ENCODE measurements at places on chromosomes 1 and 21.

DNA sequence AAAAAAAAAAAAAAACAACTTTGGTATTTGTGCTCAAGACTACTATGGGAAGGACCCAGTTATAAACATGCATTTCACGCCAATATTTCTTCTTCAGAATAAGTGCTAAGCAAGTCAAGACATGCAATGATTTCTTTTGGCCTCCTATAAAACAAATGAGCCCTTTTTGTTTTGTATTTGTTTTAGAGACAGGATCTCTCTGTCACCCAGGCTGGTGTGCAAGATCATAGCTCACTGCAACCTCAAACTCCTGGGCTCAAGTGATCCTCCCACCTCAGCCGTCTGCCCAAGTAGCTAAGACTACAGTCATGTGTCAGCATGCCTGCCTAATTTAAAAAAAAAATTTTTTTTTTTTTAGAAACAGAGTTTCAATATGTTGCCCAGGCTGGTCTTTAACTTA lies 348.7 kb downstream of the PCP4 start:
- DNase-seq, result no peak

DNA sequence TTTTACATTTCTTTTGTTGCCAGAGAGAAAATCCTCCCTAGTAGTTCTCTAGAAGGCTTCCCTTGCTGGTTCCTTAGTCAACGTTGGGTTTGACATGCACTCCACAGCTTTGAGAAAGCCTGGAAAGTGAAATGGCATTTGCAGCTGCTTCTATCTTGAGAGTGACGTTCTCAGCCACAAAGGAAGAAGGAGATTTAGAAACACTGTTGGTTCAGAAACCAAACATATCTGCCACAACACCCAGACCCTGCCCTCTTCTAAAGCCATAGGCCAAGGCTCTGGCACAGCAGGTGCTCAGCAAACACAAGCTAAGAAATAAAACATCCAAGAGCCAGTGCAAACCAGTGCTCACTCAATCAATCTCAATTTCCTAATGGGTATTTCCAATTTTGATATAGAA lies 121.4 kb downstream of the CCDC185 start:
- no peak for DNase-seq

- no peak for DNase-seq
Observed at GRCh38 chr1:192977089-192977706, 82.0 kb downstream of the UCHL5 start.

DNA sequence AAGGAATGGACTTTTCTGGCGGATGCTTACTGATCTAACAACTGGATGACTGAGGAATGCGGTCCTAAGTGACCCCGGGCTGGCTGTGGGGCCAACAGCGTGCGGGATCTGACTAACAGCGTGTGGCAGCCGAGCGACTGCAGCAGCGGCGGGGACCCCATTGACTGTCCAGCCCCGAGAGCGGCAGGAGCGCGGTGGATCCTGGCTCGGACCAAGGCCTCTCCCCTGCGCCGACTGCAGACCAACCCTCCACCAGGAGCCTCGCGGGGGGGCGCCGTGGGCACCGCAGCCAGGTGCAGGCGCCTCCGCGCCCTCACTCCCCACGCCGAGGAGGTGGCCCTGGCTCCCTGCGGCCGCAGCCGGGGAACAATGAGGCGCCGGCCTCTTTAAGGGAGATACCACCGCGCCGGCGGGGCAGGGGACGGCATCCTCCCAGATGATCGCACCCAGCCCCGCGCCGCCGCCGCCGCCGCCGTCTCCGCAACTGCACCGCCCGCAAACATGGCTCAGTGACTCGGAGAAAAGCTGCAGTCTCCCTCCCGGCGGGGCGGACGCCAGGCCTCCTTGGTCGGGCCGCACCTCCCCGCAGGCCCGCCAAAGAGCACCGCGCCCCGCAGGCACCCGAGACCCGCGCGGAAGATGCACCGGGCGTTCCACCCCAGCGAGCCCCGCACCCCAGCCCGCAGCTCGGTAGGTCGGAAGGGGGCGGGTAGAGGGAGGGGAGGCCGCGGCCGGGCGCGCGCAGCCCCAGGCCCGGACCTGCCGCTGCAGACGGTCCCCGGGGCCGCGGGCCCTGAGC lies 694 bp upstream of the PDIK1L start:
- DNase-seq, result peak; percentile 63

- DNase-seq, result no peak
Observed at GRCh38 chr1:182802006-182802803, 12.6 kb downstream of the NPL start.

DNA sequence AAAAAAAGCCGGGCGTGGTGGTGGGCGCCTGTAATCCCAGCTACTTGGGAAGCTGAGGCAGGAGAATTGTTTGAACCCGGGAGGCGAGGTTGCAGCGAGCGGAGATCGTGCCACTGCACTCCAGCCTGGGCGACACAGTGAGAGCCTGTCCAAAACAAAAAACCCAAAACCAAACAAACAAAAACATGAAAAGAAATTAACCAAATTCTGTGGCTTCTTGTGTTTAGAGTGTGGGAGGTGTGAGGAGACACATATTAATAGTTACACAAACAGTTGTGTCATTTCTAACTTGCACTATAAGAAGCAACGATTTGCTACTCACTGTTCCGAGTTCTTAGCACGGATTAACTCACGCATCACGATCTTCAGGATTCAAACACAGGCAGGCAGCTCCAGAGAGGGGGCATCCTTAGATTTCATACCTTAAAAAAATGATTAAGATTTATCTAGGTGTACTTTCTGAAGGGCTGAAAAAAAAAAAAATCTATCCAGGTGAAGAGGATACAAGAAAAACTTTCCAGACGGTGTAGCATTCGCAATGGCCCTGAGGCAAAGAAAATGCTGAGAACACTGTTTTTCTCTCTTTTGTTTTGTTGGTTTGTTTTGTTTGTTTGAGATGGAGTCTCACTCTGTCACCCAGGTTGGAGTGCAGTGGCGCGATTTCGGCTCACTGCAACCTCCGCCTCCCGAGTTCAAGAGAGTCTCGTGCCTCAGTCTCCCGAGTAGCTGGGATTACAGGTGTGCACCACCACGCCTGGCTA lies 713 bp upstream of the HMGCL start:
- no peak for DNase-seq

DNA sequence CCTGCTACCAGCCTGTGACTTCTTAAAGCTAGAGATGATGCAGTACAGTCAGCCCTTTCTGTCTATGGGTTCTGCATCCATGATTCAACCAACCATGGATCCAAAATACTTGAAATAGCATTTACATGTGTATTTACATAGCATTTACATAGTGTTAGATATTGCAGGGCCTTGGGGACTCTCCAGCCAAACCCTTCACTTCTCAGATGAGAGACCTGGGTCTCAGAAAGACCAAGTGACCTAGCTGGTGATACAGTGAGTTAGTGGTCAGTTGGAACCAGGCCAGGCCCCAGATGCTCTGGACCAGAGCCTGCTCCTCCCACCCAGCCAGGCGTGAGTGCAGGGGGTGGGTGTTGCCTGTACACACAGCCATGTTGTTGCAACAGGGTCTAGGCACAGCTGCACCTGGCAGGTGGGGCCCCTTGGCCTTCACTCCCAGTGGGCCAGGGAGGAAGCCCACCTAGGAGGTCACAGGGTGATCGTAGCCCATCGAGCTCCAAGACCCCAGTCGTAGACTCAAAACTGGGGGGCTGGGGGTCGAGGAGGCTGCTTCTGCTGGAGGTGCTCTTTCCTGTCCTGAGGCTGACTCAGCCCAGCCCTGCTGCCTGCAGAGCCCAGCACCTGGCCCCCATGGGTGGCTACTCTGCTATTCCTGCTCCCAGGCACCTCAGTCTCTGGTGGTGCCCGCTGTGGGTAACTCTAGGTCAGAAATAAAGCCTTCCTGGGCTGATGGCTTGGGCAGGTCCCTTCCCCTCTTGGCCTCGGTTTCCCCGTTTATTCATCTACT lies 7.7 kb downstream of the TMEM61 start:
- no peak for DNase-seq

- DNase-seq, result no peak
Observed at GRCh38 chr1:235632506-235633401, 16.8 kb downstream of the GNG4 start.

GRCh38 chr1:200819726-200820125 lies 53.1 kb upstream of the GPR25 start:
- DNase-seq, result no peak

DNA sequence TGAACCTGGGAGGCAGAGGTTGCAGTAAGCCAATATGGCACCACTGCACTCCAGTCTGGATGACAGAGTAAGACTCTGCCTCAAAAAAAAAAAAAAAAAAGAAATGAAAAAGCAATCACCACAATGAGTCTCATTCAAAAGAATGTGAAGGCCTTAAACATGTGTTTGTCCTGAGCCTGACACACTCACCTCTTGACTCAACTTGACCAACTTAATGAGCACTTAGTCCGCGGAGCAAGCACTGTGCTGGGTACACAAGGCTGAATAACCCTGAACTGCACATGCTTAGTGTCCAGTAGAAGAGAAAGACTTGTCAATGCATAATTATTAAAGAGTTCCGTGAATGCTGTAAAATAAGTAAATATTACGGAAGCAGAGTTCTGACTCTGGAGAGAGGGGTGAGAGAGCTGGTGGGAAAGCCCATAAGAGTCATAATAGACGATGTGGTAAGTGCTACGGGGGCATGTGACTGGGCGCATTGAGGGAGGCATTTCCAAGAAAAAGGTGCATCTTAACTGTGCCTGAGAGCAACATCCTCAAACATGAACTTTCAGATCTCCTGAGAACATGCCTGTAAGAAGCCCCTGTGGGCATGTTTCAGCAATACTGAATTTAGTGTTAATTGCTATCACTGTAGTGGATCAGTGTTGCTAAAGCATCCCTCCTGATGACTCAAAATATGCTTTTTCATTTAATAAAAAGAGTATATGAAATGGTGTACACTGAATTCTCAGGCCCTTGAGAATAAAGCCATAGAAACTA lies 27.2 kb downstream of the MCOLN2 start:
- no peak for DNase-seq

DNA sequence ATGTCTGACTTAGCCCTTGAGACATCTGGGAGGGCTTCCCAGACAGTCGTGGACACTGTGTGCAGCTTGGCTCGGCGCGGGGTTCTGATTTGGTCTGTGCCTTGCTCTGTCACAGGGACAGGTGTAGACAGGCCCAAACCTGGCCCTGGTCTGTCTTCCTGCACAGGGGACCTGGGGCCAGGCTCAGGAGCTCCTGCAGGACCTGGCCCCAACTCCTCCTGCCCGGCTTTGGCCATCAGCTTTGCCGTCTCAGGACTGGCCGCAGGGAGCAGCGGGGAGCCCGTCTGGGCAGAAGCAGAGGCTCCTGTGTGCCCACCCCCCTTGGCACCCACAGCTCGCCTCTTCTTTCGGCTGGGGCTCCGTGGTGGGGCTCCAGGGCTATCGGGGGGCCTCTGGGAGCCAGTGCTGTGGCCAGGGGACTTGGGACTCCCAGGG lies 1.7 kb downstream of the PERM1 start:
- DNase-seq, result no peak

DNA sequence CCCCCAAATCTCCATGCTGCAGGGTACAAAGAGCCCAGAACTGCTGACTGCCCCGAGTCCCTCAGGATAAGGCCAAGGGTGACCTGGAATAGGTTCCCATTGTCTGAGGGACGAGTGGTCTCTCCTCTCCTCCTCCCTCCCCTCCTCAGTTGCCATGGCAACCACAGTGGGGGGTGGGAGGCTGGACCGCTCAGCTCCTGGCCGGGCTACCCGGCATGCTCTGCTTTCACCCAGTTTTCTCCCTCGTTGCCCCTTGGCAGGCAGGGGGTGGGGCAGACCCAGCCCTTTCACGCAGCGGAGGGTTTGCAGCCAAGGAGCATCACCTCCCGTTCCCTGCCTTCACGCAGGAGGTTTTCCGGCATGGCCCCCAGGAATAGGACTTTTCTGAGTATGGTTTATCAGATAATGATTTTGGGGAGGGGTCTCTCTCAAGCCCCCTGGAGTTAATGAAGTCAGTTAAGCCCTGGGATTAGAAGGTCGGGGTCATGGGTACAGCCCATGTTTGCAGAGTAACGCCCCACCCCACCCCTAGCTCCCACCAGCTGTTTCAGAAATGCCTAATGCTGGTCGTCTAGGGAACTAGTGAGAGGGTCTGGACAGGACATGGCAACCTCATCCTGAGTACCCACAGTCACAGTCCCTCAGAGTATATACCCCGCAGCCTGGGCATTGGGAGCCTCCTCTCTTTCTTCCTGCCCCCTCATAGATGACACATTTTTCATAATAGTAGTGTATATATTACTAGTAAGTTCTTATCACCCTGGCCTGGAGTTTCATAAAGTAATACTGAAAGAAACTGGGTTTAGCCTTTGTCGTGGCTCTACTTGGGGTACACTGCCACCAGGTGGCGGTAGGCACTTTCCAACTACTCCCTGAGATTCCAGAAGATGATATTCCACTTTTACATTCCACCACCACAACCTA lies 20.7 kb downstream of the C1QB start:
- DNase-seq, result no peak

DNA sequence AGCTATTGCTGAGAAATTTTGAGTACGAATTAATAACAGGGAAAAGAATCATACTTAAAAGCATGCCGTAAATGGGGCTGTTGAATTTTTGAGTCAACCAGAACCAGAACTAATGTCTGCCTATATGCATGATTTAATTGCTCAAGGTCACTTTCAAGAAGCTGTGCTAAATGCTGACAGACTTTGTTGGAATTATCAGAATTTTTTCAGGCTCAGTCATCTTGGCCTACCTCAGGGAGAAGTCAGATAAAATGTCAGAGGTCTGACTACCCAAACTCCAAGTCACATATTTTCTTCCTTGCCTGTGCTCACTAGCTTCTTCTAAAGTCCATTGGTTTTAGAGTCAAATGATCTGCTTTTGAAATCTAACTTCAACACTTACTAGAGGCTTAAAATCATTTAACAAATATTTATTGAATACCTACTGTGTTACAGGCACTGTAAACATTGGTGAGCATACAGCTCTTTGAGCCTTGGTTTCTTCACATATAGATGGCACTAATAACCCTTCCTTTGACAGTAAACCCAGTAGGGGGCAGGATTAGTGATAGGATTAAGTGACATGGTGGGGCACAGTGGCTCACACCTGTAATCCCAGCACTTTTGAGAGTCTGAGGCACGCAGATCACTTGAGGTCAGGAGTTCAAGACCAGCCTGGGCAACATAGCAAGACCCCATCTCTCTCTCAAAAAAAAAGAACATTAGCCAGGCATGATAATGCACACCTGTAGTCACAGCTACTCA lies 121.2 kb upstream of the SLC44A3 start:
- DNase-seq, result no peak

GRCh38 chr1:111895469-111895868 lies 94.0 kb downstream of the KCND3 start:
- DNase-seq, result peak; percentile 22

- DNase-seq, result no peak
Observed at GRCh38 chr1:216015116-216015515, 408.1 kb downstream of the USH2A start.

DNA sequence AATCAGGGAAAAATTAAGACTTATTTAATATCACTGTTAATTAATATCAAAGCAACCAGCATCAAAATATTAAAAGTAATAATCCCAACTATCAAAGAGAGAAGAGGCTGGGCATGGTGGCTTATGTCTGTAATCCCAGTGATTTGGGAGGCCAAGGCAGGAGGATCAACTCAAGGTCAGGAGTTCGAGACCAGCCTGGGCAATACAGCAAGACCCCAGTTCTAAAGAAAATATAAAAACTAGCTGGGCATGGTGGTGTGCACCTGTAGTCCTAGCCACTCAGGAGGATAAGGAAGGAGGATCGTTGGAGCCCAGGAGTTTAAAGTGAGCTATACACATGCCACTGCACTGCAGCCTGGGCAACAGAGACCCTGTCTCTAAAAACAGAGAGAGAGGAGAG lies 43.2 kb downstream of the AHCTF1 start:
- no peak for DNase-seq

Data from occipital lobe (tissue), 3 donors.